Motor neuron (in vitro differentiated cells): ENCODE measurements at places on chromosomes 5 and 9.
A peak's percentile ranks its signal among the peaks of the same experiment; 100 is the strongest.

DNA sequence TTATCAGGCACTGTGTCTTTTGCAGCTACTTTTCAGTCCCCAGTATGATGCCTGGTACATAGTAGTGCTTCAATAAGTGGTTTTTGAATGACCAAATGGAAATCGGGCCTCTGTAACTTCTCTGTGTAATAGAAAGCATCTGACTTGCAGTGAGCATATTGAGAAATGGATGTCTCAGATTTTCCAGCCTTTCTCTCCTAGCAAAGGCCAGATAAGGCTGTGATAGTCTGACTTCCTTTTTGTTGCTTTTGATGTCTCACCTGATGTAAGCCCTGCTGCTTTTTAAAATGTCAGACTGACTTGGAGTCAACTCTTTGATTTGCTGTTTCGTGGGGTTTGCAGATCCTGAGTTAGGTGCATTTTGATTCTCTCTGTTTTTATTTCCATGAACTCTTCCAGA is 590.0 kb upstream of the ZNF608 start:
- ATAC-seq = no peak

DNA sequence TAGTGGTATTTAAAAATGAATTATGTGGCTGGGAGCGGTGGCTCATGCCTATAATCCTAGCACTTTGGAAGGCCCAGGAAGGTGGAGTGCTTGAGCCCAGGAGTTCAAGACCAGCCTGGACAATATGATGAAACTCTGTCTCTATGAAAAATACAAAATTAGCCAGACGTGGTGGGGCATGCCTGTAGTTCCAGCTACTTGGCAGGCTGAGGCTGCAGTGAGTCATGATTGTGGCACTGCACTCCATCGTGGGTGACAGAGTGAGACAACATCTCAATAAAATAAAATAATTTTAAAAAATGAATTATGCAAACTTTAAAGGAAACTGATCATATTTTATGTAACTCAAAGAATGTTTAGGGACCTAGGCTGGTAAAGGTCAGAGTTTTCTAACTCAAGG is 310.8 kb upstream of the DMRT1 start:
- ATAC-seq = no peak

- ATAC-seq = no peak
These were observed 679.9 kb downstream of the ISL1 start for GRCh38 chr5:52063186-52063585.

DNA sequence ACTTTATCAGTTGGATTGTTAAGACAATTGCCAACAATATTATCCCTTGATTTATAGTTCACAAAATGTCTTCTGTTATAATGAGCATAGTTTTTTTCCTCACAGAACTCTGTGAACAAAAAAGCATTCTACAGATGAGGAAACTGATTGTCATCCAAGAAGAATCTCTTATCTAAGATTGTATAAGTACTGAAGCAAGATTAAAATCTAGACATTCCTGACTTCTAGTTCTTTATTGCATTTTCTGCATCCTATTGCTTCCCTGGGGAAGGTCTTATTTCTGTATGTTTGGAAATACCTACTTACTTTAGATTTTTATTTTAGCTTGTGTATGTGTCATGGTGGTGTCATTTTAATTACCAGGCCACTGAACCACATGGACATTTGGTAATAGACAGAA is 884.9 kb upstream of the WWC1 start:
- ATAC-seq = no peak

DNA sequence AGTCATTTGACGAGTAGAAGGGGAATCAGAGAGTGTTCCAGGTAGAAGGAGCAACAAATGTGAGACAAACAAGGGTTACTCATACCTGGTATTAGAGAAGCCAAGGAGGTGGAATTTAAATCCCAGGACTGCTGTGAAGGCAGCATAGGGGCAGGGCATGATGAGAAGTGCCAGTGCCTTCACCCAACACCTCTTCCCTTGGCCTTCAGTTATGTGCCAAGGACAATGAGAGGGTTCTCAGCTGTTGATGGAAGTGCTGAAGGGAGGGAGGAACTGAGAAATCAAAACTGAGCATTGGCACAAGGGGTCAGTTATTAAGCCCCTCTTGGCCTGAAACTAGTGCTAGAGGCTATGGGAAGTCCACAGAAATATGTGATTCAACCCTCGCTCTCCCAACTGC is 50.3 kb downstream of the GARNL3 start:
- ATAC-seq = no peak

- no peak for ATAC-seq
These were observed 58.8 kb downstream of the SNX30 start for GRCh38 chr9:112809351-112809848.

- ATAC-seq = no peak
These were observed 100.3 kb downstream of the FBXW11 start for GRCh38 chr5:171906066-171906570.

- peak; percentile 85 for ATAC-seq
These were observed 169.7 kb upstream of the MAST4 start for GRCh38 chr5:66426259-66427138.

DNA sequence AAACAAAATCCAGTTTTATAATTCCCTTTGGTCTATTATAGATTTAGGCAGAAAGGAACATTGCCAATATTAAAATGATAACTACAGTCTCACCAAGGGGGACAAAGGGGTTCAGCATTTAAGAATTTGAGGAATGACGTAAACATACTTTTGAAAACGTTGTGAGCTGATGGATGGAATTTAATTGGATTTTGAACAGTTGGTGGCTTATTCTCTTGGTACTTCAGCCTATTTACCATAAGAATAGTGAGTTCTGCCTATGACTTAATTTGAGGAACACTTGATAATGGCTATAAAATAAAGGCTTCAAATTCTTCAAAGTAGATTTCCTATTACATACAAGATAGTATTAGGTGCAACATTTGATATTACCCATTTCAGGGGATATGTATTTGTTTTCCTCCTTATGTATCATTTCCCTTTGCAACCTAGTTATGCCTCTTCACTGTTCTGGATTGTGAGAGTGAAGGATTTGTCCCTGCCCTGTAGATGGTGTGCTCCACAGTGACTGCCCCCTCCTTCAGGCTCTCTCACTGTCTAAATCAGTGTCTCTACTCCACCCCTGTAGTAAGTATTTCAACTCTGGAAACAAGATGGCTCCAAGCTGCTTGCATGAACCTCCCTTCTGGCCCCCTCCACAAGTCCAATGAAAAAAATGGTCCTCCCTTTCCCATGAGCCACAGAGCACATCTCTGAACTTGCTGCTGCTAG is 225.6 kb downstream of the ARHGEF28 start:
- no peak for ATAC-seq

- ATAC-seq = no peak
These were observed 4.1 kb upstream of the ZFYVE16 start for GRCh38 chr5:80403782-80404181.

DNA sequence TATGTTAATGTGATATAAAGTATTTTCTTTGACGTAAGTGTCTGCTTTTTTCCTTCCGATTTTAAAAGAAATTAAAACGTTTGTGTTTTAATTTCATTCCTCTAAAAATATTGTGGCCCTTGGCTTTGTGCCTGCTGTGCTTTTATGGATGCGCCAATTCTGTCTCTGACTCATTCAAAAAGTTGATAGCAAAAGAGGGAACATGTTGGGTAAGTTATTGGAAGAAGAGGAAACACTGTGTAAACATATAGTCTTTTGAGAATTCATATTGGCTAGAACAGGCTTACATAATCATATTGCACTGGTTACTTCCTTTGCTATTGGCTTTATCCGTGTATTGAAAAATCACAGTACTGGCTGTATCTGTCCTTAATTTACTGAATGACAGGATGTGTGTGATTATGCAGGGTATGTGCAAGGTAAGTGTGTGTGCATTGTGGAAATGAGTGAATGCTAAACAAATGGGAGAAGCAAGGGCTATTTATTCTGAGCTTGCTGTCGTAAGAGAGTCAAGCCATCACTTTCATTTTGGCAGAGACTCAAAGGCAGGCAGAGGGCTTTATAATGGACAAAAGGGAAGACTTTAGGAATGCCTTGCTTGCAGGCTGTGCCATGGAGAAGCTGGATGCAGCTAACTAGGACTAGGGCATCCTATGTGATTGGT is 67.8 kb downstream of the SGCD start:
- ATAC-seq = no peak

DNA sequence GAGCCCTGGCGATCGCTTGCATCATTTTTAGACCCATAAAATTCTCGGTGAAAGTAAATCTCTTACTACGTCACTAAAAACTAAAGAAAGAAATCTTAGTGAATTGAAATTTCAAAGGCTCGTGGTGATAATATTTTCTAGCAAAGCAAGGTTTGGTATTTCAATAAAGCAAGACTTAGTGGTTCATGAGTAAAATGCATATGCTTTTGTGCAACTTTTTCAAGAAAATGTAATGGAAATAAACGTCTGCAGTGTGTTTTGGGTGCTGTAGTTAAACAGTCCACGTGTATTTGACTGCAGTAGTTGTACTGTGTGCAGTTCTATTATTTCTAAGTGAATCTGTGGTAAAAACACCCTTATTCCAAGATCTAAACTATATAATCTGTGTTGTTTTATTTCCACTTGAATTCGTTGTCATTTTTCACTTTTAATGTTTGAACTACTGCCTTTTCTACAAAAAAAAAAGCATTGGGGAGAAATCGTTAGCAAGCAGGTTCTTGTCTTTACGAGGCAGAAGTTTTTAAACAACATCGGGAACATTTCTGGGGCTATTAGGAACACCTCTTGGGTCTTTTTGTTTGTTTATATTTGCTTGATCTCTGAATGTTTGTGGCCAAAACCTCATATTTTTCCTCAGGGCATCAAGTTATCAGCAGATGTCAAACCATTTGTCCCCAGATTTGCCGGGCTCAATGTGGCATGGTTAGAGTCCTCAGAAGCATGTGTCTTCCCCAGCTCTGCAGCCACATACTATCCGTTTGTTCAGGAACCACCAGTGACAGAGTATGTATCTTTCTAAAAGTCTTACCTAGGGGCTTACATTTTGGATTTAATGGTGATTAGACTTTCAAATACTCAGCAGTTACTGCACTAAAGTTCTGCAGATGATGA is 960 bp downstream of the SECISBP2 start:
- no peak for ATAC-seq

GRCh38 chr5:72662305-72662704 is 154.2 kb upstream of the TNPO1 start:
- ATAC-seq = no peak

DNA sequence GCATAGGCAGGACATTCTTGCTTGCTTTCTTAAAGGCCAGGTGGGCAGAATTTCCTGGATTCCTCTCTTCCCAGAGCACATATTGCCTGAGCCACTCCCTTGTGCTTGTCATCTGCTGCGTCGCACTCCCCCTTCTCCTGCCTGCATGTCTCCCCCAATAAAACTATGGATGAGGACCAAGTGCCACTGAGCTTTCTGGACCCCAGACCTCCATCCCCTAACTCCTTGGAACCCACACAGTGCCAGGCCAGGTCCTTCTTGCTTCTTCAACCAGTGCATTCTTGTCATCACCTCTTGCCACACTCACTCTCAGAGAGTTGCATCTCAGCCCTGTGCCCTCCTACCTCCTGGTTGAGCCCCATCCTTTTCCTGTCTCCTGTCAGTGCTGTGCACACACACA is 157.9 kb upstream of the PANK3 start:
- ATAC-seq = no peak

DNA sequence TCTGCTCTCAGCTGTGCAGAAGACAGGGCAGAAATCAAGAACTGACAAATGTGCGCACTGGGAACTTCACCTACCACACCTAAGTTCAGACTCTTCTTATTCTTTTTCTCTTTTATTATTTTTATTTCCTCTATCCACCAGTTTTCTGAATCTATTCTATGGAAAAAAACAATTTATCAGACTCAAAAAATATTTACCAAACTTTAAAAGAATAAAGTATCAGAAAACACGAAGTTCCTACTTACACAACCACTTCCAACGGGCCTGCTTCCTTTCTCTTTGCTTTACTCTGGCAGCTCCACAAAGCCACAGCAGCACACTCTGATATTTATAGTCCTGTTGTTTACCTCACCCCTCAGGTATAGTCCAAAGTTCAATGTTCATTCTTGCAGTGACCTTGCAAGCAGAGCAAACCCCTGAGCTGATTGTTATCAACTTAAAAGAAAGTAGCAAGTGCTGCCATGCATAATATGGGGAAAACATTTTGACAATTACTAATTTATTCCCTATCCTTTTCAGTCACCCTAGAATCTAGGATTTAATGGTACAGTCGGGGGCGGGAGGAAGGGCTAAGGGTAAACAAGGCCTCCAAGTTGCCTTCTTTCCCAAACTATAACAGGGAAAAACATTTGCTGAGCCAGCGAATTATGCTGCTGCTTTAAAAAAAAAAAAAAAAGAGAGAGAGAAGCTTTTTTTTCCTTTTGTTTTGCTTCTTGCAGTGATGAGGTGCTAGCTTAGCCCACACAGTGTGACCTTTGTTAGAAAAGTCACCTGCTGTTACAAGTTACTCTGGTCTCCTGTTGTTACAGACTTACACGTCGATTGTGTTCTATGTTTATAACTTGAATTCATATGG is at the start of gene SELENOP:
Gene SELENOP (minus strand): TSS at position 302 of the 856 bp plus-strand sequence. CDS start 3,539 bp downstream, outside the sequence.
- ATAC-seq = peak; percentile 80

GRCh38 chr9:93097511-93098201 is 1.6 kb downstream of the CARD19 start:
- no peak for ATAC-seq

DNA sequence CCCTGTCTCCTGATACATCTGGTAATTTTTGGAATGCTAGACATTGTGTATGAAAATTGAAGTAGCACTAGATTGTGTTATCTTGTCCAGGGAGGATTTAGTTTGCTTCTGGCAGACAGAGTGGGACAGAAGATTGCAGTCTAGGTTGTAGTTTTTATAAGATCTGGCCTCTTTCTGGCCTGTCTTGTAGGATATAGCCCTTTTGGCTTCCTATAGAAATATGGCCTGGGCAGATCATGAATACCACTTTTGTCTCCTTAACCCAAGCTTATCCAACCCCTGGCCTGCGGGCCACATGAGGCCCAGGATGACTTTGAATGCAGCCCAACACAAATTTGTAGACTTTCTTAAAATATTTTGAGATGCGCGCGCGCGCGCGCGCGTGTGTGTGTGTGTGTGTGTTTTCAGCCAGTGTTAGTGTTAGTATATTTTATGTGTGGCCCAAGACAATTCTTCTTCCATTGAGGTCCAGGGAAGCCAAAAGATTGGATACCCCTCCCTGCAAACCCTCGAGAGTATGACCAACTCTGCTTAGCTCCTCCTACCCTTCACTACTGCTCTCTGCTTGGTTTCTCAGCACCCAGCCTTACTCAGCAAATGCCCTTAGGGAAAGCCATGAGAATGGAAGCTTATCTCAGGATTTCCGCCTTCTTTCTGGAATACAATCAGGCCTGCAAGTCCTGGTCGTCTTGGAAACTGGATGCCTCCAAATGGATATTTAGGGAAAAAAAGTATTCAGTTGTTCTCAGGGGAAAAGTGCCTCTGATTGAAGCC is 26.5 kb downstream of the ANKRD33B start:
- ATAC-seq = peak; percentile 66
